ENCODE measurements at places on chromosomes 16 and 17.

DNA sequence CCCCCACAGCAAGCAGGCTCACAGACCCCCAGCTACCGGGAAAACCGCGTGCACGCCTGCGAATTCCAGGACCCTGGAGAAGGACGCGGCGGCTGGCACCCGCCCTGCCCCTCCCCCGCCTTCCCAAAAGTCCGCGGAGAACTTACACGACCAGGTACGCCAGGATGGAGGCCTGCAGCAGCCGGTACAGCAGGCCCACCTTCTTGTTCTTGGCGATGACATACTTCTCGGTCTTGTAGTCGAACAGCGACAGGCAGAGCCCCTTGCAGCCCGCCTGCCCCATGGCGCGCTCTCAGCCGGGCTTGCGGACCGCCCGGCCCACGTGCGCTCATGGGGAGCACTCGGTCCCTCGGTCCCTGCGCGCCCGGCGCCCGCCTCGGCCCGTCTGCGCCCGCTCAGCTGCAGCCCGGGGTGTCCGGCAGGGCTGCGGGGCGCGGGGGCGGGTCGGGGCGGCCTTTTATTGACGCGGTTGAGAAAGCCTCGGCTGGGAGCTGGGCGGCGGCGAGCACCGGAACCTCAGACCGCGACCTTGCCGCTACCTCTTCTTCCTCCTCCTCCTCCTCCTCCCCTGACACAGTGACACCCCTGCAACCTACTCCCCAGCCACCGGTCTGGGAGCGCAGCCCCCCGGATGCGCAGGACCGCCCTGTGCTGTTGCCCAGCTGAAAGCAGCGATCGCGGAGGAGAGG lies at the start of gene P2RX5:
P2RX5 (minus strand) TSS at position 433 of the 689 bp plus-strand sequence; CDS start at position 283, 150 bp downstream.
- no peak for DNase-seq

DNA sequence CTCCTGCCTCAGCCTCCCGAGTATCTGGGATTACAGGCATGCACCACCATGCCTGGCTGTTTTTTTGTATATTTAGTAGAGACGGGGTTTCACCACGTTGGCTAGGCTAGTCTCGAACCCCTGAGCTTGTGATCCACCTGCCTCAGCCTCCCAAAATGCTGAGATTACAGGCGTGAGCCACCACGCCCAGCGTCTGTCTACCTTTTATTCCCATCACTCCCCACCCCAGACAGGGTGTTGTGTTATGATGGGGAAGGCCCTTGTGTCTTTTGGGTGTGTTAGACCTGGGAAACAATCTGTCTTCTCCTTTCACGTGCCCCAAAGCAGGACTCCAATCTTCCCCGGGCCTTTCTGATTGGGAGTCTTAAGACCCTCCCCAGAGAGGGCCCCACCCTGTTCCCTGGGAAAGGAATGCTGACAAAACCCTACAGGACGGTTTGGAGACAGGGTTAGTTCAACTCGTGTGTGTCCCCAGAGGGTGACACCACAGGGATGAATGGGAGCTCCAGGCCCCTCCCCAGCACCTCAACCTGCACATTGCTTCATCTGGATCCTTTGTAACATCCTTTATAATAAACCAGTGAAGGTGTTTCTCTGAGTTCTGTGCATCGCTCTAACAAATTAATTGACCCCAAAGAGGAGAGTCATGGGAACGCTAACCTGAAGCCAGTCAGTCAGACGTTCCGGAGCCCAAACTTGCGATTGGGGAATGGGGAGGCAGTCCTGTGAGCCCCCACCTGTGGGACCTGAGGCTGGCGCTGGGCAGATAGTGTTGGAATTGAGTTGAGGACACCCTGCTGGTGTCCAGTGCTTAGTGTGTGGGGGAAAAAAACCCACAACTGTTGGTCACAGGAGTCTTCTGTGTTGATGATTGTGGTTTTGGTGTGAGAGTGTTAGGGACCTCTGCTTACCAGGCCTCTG lies 3.2 kb upstream of the ELOB start:
- DNase-seq: no peak

- DNase-seq: no peak
Measured at GRCh38 chr16:49150341-49150740, 131.3 kb downstream of the CBLN1 start.

GRCh38 chr17:75783803-75784472 lies 668 bp upstream of the UNK start:
- no peak for DNase-seq

DNA sequence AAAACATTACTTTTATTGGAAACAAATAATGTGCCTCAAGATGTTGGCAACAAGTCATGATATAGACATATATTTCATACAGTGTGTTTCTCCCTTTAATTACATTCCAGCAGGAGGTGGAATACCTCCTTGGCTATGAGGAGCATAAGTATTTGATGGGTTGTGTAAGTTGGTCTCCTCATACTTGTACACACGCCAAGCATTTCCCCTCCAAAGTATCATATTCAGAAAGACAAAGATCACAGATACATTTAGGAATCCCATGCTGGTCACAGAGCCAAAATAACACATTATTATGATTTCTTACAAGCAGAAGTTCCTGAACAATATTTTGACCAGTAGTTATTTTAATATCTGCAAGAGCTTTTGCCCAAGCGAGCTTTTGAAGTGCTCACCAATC lies 57.8 kb downstream of the WSB1 start:
- DNase-seq: no peak

- no peak for DNase-seq
Measured at GRCh38 chr17:66625311-66625767, 209.6 kb upstream of the CACNG5 start.

GRCh38 chr16:66408163-66409048 lies 18.7 kb upstream of the BEAN1 start:
- no peak for DNase-seq

DNA sequence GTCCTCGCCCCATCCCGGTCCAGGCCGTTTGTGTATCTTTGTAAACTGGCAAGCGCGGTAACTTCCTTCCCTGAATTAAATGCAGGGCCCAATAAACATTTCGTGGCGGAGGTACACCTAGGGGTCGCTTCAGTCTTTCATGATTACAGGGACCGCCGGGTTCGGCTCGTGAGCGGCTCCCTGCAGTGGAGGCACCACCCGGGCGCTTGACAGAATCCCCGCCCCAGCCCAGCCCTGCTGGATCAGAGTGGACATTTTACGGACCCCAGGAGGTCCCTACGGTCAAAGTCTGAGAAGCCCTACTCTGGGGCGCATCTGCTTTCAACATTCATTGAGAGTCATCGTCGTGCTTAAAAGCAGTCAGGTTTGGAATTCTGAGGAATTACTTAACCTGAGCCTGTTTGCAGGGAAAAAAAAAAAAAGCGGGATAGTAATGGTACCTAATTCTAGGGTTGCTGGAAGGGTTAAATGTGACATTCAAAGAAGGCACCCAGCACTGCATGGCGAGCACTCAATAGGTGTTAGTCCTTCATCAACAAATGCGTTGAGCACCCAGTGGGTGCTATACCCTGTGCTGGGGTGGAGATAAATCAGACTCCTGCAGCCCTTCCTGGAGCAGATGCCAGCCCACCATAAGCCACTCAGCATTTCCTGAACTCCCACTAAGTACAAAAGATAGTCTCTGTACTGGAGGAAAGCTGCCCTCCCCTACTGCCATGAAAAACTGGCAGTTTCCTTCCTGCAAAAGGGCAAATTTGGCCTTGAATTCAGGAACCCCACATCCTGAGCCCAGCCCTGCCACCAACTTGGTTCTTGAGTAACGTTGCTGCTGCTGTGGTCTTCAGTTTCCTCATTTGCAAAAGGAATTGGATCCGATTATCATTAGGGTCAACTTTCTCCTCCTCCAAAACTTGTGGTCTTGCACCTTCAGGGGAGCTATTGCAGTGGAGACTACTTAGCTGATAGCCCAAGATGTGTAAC lies 658 bp upstream of the DUSP3 start:
- no peak for DNase-seq

DNA sequence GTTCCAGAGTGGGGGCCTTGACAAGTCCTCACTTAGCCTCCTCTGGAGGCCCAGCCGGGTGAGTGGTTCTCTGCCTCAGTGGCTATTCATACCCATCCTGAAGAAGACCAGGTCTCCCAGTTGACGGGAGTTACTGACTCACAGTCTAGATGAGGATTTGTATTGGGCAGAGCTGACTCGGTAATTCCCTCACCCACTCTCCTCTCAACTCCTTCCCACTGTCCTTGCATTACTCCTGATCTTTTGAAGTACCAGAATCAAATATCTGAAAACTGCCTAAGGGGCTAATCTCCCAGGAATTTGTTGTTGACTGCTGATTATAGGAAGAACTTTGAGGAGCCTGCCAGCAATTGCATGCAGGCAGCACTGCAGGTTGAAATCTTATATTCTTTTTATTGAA lies 14.2 kb downstream of the SAP30BP start:
- DNase-seq: no peak

GRCh38 chr16:64362193-64362592 lies 759.7 kb downstream of the CDH11 start:
- DNase-seq: no peak

- no peak for DNase-seq
Measured at GRCh38 chr16:17520561-17520960, 49.8 kb upstream of the XYLT1 start.

GRCh38 chr17:27760069-27760885 lies 40.1 kb downstream of the NOS2 start:
- DNase-seq: peak; percentile 58

DNA sequence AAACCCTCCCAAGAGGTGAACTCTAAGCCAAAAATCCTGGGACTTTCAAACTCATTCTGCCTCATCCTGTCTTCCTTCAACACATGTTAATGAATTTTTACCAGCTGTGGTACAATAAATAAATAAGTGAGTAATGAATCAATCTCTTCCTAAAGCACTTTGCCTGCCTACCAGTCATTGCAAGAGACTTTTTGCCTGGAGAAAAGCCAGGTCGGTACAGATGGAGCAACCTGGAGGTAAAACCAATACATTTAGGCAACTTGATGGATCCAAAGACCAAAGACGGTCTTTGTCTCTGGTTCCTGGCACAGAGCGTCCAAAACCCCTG lies 324.2 kb downstream of the PMP22 start:
- DNase-seq: no peak

- no peak for DNase-seq
Measured at GRCh38 chr16:25366078-25366477, 108.4 kb upstream of the ZKSCAN2 start.

- DNase-seq: no peak
Measured at GRCh38 chr17:2776589-2777241, 19.5 kb upstream of the RAP1GAP2 start.

DNA sequence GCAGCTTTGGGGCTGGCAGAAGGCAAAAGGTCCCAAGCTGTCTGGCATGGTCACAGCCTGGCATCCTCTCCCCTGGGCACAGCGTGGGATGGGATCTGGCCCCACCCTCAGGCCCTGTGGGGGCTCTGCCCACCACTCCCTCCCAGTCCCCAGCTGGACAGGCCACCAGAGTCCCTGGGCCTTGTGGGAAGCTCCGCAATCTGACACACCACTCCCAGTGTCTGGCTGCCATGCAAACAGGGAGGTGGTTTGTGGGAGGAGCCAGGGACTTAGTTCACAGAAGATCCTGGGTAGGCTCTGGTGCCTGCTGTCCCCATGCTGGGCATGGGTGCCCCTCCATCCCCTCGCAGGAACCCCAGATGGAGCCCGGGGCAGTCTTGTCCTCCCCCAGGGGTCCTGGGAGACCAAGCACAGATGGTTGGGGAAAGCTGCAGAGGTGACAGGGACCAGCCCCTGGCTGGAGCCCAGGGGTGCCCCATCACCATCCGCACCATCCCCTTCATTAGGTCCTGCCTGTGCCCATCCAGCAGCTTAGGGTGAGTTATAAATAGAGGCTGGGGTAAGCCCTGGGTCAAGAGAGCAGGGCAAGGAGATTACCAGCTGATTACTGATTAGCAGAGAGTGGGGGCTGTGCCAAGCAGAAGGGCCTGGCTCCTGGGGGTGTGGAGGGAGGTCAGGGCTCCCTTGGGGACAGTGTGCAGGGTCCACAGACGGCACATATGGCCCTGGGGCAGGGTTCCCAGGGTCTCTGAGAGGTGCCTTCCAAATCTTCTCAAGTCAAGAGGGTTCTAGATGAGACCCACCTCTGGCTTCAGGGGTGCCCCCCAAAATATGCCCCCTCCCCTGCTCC lies 6.2 kb downstream of the FSCN2 start:
- no peak for DNase-seq

- DNase-seq: no peak
Measured at GRCh38 chr16:5678371-5678770, 580.8 kb upstream of the EEF2KMT start.

DNA sequence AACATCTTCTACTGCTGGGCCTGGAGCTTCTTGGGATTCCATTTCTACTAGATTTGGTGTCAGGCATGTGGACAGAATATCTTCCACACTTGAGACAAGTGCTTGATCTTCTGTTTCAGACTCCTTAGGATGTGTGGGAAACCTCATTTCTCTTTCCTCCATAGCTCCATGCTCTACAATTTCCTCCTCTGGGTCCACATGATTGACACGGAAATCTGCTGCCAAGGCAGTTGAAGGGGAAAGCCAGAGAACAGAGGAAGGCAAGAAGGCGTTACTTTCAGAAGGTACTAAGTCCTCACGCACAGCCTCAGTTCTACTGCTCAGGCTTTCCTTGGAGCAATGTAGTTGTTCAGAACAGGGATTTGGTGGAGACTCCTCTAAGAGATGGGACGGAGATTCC lies 6.6 kb downstream of the SPAG5 start:
- no peak for DNase-seq

DNA sequence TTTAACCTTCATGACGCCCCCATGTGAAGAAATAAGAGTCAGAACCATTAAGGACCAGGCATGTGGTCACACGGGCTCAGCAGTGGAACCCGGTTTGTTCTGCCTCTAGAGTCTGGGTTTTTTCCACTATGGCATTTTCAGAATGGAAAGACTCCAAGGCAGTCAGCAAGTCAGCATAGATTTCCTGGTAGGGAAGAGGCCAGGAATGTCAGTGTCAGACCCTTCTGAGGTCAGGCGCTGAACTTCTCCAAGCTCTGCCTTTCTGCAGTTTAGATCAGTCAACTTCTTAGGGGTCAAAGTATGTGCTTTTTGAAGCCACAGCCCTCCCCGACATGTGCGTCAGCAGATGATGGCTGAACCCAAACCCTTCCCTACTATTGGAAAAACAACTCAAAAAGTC lies 3.9 kb downstream of the SSTR2 start:
- DNase-seq: no peak

GRCh38 chr17:19001907-19002590 lies 2.5 kb downstream of the FAM83G start:
- no peak for DNase-seq

GRCh38 chr16:30984669-30985400 lies at the start of gene HSD3B7:
Gene HSD3B7 (plus strand): TSS chr16:30985207. CDS start chr16:30985659, 452 bp downstream.
- DNase-seq: peak; percentile 70

DNA sequence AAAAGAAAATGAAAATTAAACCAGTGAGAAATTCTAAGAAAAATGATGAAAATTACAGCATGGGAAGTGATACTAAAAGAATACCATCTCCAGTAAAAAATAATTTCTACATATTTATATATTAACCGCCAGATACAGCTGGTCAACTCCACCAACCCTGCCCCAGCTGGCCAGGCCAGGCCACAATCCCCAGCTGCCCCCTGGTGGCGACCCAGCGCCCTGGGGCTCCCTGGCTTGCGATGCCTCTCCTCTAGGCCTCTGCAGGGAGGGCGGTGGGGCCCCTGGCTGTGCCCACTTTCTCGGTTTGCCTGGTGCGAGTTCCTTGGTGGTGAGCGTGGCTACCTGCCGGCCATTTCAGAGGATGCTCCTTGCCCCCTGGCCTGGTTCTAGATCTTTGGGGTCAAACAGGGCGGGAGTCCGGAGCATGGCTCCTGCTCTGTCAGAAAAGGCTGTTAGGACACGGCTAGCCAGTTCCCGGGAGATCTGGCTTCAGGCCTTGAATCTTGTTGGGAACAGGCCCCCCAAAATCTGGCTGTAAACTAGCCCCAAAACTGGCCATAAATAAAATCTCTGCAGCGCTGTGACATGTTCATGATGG lies 14.5 kb downstream of the GLIS2 start:
- DNase-seq: peak; percentile 49

Data from activated T-cell treated with anti-CD3 and anti-CD28 coated beads for 24 hours (primary cell).